ENCODE measurements at places on chromosomes 1 and 21.

DNA sequence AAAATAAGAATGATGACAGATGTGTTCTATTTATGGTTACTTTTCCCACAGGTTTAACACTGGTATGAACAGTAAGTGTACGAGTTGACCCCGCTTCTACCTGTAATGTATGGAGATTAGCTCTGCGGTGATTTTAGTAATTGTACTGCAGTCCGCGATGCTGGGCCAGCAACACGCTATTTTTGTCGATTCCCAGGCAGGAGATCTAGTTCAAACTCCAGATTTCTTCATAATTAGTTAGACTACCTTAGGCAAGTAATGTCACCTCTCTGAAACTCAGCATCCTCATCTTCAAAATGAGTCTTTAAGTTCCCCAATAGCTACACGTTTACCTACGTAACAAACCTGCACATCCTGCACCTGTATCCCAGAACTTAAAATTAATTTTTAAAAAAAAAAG is 21.5 kb downstream of the TP53BP2 start:
- no peak for DNase-seq

- no peak for DNase-seq
These were observed 75.2 kb upstream of the S1PR1 start for GRCh38 chr1:101161619-101162018.

- DNase-seq, result no peak
These were observed 12.8 kb downstream of the PSRC1 start for GRCh38 chr1:109269981-109270622.

DNA sequence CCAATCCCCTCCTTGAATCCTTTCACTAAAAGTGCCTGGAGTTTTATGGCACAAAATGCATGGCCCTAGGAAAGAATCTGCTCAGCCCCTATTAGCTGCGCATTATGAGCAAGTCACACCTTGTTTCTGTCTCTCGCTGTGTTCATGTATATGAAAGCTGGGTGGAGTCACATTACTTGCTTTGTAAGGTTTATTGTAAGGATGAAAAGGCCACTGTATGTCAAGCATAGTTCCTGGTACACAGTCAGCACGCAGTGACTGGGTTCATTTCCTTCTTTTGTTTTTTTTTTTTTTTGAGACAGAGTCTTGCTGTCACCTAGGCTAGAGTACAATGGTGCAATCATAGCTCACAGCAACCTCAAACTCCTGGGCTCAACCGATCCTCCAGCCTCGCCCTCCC is 6.7 kb upstream of the SLC9A1 start:
- DNase-seq, result no peak

DNA sequence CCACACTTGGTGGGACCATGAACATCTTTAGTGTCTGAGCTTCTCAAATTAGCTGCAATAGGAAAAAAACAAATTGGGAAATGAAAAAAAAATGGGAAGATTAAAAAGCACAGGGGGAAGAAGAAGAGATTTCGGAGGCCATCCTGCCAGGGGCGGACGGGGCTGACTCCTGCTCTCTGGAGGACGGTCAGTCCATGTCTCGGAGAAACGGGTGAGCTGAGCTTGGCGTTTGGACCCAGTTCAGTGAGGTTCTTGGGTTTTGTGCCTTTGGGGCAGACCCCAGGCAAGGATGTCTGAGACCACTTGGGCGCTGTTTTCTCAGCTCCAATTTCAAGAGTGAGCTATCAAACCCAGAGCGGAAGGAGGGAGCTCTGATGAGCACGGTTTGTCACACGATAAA is 123.9 kb downstream of the PRDM2 start:
- DNase-seq, result peak; percentile 28

DNA sequence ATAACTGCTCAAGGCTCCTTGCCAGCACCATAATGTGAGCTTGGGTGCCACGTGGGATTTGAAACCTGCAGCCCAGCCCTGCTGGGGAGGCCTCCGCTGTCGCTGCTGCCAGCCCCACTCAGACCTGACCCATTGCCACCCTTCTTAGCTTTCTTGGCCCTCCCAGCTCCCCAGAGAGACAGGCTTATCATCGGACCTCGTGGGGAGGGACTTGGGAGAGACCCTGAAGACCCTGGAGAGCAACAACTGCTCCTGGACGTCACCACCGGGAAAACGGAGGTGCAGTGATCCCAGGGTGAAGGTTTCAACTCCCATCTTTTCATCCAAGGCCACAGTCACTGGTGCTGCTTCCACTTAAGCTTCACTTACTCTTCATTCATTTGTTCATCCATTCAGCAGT is 596.1 kb downstream of the PTPRU start:
- DNase-seq, result no peak

DNA sequence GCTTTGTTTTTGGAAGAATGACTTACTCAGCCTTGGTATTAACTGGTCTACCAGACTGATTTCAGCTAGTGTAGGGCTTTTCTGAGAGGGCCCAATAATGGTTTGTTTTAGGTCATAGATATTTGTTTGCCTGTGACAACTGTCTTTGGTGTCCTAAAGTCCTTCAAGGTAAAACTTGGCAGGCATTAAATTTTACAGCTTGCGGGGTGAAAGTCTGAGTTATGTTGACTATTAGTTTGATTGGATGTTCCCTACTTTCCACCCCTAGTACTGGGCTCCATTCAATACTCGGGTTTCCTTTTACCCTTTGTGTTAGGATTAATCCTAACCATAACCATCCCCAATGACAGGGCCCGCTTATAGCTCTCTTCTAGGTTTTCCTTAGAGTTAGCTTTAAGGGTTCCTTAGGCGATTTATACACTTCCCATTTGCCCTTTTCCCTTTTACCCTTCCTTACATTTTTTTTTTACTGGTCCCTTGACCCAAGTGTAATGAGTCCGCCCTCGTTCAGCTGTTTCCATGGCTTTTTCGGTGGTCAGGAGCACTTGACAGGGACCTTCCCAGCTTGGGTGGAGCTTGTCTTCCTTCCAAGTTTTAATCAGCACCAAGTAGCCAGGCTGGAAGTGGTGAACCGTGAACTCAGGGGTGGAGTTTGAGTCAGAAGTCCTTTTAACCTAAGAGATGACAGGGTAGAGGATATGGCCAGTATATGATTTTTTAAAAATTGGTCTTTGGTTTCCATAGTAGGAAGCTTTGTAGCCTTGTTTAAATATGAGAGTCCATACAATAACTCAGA is 28.5 kb upstream of the LCE5A start:
- no peak for DNase-seq

DNA sequence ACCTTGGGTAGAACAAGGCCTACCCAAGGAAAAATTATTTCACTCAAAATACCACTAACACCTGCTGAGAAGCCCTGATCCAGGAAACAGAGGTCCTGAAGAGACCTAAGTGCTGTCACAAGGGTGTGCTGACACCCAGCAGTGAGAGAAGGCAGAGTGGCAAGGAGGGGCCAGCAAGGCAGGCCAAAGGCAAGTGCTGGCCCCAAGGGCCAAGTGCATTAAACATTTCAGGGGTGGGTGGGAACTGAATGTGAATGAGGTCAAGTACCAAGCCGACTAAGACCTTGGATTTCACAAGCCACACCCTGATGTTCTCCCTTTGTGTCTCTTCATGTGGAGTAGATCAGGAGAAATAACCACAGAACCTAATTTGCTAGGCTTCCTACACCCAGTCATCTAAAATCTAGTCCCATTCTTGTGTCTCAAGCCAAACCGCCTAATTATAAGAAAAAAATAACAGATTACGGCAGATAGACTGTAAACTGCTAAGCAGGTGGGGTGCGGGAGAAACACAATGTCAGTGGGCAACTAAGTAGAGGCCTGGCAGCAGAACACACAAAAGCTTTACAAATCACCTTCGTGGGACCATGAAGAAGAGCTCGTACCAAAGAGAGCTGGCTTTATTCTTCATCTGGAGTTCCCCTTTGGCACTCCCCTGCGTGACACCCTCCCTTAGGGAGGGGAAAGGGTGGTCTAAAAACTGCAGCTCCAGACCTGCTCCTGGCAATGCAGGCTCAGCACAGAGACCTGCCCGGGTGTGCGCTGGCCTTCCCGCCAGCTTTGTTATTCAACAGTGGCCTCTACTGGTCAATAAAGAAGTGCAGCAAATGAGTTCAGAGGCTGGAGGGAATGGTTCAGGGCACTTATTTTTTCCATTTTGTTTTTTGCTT is 8.7 kb downstream of the UBE2G2 start:
- peak; percentile 28 for DNase-seq

DNA sequence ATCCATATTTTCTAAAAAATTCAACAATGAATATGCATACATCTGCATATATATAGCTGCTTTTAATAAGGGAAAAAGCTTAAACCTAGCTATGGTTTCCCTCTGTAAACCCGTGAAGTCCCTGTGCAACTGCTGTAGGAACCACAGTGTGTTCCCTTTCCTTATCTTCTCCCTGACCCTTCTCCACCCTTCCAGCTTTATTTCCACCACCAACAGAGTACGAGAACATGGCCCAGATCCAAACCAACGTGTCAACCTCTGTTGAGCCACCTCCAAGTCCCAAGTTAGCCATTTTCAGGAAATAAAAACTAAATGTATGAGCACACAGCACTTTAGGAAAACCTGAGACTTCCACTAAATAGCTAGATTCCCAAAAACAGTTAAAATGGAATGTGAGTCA is 20.3 kb downstream of the SUSD4 start:
- no peak for DNase-seq

DNA sequence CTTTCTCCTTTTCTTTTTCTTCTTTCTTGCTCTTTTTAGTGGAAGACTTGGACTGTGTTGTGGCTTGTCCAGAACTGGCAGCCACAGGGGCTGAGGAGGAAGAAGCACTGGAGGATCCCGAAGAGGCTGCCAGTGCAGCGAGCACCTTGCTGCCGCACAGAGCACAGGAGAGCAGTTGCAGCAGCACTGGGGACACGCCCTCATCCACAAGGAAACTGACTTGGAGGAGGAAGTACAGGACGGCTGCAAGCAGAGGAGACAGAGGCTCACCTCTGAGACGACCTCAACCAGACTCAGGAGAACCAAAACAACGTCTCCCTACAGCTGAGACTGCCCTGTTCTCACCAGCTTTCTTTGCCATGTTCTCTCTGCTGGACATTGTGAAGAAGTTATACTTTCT is 88.9 kb downstream of the UBR4 start:
- no peak for DNase-seq

- no peak for DNase-seq
These were observed 239.0 kb downstream of the NTNG1 start for GRCh38 chr1:107379826-107380225.

GRCh38 chr1:59819566-59820438 is 5.1 kb downstream of the HOOK1 start:
- DNase-seq, result no peak

GRCh38 chr1:204313675-204314074 is 46.1 kb downstream of the PLEKHA6 start:
- no peak for DNase-seq

DNA sequence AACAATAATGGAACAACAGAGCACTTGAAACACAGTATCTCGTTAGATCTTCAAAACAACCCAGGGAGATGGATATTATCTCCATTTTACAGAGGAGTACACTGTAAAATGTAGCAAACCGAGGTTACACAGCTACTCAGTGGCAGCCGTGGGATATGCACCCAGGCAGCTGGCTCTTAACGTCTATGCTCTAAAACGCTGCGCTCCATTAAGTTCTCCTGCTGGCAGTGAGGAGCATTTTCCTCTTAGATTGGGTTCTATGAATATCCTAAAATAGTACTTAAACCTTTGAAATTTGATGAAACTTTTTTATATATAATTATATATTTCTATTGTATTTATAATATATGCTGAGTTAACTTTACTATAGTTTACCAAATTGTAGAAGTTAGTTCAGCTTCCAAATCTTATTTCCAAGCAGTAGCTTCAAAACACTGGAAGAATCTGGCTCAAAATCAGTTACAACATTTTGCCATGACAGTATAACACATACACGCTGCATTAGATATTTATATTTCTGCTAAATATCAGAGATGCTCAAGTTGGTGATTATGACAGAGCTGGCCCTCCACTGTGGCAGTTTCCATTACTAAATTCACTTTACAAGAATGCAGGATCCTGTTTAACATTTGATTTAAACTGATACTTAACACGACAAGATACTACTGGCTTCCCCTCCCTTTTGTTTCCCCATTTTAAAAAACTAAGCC is 49.5 kb downstream of the TGFBR3 start:
- no peak for DNase-seq

- no peak for DNase-seq
These were observed 1079.1 kb downstream of the TTLL7 start for GRCh38 chr1:82919837-82920236.

GRCh38 chr21:44944596-44944995 is 4.8 kb downstream of the SLX9 start:
- DNase-seq, result no peak

DNA sequence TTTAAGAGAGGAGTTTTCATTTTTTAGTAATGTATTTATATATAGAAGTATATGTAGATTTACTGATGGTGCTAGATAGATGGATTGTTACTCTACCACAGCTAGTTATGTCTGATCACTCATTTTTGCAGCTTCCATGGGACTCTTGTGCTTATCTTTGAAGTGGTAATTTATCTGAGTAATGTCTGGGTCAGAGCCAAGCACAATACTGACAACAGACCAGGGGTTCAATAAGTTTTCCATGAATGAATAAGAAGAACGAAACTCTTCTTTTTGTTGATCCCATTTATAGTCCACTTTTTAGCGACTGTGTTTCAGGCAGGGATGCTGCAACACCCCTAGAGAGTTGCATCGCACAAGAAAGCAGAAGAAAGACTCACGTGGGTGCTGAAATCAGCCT is 935.2 kb downstream of the PLA2G4A start:
- no peak for DNase-seq

DNA sequence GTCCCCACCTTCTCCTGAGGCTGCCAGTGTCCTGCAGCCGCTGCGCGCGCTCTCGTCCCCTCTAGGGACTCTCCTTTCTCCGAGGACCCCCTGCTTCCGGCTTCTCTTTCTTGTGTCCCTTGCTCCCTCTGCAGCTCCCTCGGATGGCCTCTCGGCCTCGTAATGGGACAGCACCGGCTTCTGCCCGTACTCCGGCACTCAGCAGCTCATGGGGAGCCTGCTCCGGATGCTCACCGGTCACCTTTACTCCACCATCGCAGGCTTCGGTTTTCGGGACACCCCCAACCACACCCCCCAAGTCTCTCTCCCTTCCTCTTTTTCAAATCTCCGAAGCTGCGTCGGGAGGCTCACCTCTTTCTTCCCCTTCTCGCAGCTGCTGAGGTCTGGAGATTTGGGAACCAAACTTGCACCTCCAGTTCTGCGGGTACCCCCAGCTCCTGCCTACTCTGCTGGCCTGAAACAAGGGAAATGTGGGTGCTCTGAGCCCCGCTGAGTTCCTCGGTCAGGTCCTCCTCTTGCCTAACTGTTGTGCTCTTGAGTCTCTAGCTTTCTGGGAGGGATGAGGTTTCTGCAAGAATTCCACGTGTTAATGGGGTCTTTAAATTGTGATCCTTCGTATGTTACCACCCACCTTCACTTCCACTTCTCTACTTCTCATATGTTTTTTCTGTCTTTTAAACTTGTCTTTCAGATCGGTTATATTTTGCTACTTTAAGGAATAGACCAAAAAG is 930 bp downstream of the CDC14A start:
- DNase-seq, result peak; percentile 61

GRCh38 chr1:62301726-62302390 is 17.4 kb downstream of the KANK4 start:
- no peak for DNase-seq

Data from Peyer's patch (tissue), 4 donors.